ENCODE measurements at places on chromosomes 1 and 21.

GRCh38 chr1:111618961-111619634 is 491 bp upstream of the RAP1A start:
- no peak for DNase-seq

GRCh38 chr1:206864939-206865671 is at the start of gene IL20:
Gene IL20 (plus strand): TSS chr1:206865623. CDS start chr1:206865853, 230 bp downstream.
- peak; percentile 86 for DNase-seq

DNA sequence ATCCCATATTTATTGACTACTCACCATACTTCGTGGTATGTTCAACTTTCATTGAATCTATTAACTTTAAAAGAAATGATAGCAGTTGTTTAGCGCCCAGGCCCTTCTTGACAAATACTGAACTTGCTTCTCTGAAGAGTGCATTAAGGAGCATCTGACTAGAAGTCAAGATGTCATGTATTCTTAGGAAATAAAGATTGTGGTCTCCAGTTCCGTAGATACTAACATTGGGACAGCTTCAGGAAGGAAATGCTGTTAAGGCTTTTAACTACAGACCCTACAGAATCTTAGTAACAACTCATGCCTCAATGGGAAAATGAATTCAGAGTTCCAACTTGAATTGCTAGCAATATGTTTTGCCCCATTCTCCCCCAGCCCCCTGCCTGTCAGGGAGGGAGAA is 14.8 kb downstream of the LYST start:
- DNase-seq = no peak

- no peak for DNase-seq
Observed at GRCh38 chr1:21932127-21932526, 5.0 kb downstream of the HSPG2 start.

DNA sequence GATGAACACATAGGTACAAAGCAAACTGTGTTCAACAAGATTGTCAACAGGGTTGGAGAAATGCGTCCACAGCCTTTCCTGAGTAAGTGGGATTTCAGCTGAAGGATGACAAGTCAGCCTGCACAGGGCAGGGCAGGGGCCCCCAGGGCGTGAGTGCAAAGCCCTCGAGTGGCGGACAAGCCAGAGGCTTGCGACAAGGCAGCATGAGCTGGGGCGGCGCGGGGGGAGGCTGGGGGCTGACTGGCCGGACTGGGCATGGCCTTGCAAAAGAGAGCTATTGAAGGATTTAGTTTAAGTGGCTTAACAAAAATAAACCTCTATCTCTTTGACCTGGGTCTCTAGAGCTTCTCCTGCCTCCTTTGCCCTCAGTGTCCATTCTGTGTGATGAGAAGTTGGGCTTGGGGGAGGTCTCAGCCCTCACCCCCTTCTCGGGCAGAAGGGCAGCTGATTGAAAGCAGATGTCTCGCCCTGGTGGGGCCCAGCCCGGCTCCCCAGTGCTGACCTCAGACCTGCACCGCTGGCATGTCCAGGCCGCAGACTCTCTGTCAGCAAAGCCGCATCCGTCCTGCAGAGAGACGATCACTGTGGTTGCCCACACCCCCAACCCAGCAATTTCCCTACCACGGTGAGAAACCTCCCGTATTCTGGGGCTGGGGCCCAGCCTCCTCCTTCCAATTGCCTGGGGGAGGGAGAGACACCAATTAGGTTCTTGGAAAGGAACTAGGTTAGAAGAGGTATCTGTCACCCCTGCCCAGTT is 24.3 kb upstream of the EPS8L3 start:
- DNase-seq = no peak

- DNase-seq = no peak
Observed at GRCh38 chr1:196128835-196129234, 479.4 kb downstream of the KCNT2 start.

- DNase-seq = no peak
Observed at GRCh38 chr1:176643536-176643935, 180.6 kb downstream of the PAPPA2 start.

- DNase-seq = peak; percentile 33
Observed at GRCh38 chr1:22625262-22625925, 11.0 kb upstream of the C1QA start.

GRCh38 chr1:35220976-35221375 is 28.0 kb upstream of the SFPQ start:
- peak; percentile 47 for DNase-seq

Measured in HAP-1 (cell line).